Activated CD8-positive, alpha-beta memory T cell treated with anti-CD3 and anti-CD28 coated beads for 4 hours (primary cell): ENCODE measurements at places on chromosomes 2 and 18.

GRCh38 chr2:239190361-239190760 lies 210.5 kb downstream of the HDAC4 start:
- DNase-seq, result no peak

DNA sequence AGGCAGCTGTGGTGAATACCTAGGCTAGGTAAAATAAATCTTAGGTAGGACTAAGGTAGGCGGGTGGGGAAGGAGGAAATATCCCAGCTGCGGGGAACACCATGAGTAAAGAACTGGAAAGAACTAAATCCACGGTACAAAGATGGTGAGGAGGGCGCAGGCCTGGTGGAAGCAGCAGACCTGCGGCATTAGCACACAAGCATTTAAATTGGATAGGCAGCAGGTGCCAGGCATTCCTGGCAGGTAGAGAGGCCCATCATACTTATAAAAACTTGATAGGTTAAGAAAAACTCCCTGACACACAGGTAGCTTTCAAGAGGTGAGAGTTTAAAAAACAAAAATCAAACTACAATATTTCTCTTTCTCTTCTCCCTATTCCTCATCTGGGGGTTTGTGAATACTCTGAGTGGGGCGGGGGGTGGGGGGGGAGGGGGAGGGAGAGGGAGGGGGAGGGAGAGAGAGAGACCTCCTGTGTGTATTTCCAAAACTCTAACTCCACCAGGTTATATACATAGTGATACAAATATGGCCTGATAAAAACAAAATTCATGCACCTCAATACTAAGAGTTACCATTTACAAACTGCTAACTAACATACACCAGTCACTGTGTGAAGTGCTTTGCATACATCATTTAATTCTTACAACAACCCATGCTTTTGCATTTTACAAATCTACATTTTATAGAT lies 13.5 kb downstream of the AAK1 start:
- DNase-seq, result no peak

DNA sequence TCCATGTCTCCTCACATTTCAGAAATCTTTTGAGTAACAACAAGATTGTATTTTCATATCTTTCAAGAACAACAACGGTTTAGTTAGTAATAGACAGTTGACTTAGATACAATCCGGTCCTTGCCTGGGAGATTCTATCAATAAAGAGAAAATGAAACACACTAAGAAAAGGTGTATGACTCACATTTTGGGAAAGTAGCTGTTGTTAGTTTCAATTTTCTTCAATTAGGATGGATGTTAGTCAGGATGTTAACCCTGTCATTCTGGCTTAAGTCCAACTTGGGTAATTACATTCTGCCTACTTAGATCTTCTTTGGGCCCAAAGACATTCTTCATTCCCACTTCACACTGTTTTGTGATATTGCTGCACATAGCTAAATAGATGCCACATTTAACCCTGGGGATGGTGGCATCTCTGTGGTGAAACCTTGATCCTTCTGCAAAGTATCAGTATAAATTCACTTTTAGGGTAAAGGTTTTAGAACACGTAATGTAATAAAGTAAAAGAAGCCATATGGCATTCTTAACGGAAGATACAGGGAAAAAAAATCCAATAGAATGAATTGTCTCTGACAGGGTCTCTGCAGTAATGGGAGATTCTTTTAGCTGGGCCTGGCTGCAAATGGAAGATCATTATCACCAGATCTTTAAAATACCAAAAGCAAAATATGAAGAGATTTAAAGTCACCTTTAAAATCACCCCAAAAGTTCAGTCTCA lies 365.5 kb downstream of the FIGN start:
- DNase-seq, result no peak

DNA sequence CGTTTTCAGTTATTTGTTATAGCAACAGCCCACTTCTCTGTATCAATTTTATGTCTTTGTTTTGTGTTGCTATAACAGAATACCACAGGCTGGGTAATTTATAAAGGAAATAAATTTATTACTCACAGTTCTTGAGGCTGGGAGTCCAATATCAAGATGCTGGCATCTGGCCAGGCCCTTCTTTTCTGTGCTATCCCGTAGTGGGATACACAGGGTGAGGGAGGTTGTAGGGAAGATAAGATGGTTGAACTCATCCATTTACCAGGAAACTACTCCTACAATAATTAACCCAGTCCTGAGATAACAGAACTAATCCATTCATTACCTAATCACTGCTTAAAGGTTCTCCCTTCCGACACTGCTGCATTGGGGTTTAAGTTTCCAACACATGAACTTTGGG lies 220.7 kb downstream of the TPGS2 start:
- DNase-seq, result no peak

GRCh38 chr18:8745355-8746014 lies 40.1 kb downstream of the MTCL1 start:
- no peak for DNase-seq

- DNase-seq, result no peak
Measured at GRCh38 chr2:152740743-152741328, 22.4 kb downstream of the ARL6IP6 start.
